ENCODE measurements at places on chromosomes 4 and X. TPM values are rescaled to one million over a fixed set of nuclear protein-coding genes. Genes with fewer than 3 reads are reported as not detected.

Gene ENAM
- total RNA-seq: 0.18 TPM

Gene TADA2B
- total RNA-seq: 5.6 TPM

Gene CXorf51A
- total RNA-seq: not detected

Gene ATOH1
- not detected for total RNA-seq

Gene SYP
- 0.18 TPM for total RNA-seq

Gene COL4A6
- total RNA-seq: 1.3 TPM

Gene DCLK2
- total RNA-seq: 4.5 TPM

Gene NXF3
- total RNA-seq: not detected

Gene TKTL1
- not detected for total RNA-seq
